ENCODE measurements at places on chromosomes 4 and X.

GRCh38 chr4:40183615-40184411 is 13.0 kb upstream of the RHOH start:
- DNase-seq = no peak

- no peak for DNase-seq
Measured at GRCh38 chrX:149650162-149650561, 18.6 kb upstream of the TMEM185A start.

GRCh38 chr4:47788126-47788525 is 49.7 kb downstream of the CORIN start:
- DNase-seq = no peak

GRCh38 chr4:10123227-10124101 is 6.9 kb upstream of the WDR1 start:
- no peak for DNase-seq

DNA sequence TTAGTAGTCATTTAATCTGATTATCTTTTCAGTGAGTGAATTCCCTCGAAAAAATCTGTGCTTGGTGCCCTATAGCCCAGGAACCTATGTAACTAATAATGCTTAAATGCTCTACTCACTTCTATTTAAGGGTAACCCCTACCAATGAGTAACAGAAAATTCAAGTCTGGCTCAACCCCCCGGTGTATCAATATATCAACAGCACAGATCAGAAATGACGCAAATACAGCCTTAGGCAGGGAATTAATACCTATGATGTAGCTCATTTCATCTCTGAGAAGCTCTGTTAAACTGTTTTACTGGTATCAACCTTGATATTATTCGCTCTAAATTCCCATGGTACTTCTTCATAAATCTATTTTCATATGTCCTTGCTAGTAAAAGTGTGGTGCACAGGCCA is 28.6 kb downstream of the PDGFC start:
- no peak for DNase-seq

DNA sequence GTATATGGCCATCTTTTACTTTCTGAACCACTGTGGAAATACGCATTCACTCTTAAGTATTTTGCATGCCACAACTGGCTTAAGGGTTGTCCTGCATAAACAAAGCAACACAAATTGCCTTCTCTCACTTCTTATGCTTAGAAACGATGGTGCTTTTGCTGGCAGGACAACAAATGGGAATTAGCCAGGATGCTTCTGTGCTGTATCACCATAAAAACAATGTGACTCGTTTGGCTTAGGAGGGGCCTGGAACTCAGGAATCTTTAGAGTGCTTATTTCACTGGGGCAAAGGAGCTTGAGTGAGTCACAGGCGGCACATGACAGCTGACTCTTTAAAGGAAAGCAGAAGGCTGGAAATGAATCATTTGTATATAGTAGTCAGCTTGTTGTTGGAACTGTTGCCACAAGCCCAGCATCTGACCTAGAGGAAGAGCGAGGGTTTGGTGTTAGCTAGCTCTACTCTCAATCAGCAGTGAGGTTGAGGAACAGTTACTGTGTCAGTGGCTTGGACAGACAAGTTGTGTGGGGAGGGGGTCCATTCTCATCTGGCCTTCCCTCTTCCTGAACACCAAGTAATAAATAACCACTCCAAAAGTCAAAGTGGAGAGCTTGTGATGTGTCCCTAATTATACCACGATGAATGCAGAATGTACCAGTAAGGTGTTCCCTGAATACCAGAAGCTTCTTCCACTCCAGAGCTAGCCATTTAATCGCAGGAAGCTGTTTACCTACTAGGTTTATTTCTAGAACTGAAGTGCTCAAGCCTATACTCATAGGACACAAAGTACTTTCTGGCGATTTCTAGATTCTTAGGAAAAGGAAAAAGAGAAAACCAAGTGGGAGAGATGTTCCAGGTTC is 293.1 kb downstream of the CAMK2D start:
- no peak for DNase-seq

DNA sequence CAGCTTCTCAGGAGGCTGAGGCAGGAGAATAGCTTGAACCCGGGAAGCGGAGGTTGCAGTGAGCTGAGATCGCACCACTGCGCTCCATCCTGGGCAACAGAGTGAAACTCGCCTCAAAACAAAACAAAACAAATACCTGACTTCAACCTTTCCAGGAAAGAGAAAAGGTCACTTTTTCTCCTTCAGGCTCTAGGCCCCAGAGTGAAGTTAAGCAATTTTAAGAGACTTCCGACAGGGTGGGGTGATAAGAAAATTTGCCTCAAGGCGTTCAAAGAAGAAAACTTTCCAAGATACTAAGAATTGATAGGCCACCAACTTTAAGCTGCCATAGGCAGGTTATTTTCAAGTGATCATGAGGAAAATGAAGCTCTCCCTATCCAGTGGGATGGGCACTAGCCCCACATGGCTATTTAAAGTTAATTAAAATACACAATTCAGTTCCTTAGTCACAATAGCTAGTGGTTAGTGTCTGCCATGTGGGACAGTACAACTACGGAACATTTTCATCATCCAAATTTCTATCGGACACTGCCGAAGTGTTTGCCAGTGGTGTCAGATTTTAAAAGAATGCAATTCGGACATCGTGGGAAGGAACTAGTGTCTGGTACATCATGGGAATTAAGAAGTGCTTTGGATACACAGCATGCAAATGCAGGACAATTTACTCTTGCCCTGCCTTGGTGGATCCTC is 33.0 kb downstream of the SMS start:
- DNase-seq = no peak

DNA sequence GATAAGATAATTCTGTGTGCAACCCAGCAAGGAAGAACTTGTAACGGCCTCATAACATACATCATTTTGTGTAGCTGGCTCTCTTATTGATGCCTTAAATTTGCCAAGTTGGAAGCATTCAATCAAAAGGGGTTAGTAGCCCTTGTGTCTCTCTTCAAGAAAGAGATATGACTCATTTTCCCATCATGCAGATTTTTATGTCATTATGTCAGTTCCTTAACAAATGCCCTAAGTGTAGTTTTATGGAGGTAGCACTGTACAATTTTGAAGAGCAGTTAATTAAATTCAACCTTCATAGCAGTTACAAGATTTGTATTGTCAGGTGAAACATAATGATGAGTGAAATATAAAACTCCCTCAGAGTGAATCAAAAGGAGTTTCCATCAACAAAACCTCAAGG is 215.6 kb downstream of the GRIA3 start:
- DNase-seq = no peak

GRCh38 chr4:59644765-59645164 is 1555.4 kb upstream of the ADGRL3 start:
- no peak for DNase-seq

DNA sequence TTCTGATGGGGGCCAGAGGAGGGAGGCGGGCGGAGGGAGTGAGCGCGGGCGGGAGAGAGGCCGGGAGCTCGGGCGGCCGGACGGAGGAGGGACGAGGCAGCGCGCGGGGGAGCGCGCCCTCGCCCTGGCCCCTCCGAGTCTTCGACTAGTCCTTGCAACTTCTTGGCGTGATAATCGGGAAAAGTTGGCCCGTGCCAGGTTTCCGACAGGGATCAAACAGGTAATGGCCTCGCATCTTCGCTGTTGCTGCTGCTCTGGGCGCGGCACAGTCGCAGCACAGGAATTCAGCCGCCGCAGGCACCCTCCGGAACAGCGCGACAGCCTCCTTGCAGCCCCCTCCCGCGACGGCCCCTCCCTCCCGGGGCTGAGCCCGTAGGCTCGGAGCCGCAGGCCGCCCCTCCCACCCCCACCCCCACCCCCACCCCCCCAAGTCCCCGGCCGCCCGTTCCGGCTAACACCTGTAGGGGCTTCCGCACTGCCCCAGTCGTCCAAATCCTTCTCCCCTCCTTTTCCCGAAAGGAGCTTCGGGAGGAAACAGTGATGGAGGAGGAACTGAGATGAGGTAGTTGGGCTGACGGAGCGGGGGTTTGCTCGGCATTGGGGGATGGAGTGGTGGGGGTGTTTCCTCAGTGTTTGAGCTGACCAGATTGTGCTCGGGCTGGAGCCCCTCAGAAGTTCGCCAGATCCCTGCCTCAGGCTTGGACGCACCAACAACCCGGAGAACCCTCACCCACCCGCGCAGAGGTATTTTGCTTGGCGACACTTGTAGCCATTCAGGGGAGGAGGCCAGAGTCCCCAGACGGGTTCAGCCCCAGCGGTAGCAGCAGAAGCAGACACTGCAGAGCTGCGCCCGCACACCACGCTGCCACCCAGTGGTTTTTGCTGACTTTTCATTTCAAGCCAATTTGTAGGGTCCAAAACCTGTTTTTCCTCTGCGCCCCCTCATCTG is at the start of gene FGF13:
Gene FGF13, minus strand, starts transcription at position 319 of the 949 bp plus-strand sequence. CDS start 714 bp downstream, outside the sequence.
- no peak for DNase-seq

GRCh38 chr4:146291313-146291712 is 77.0 kb downstream of the REELD1 start:
- DNase-seq = no peak

- DNase-seq = no peak
Measured at GRCh38 chr4:52939325-52939724, 77.2 kb downstream of the RASL11B start.
